CD4-positive, alpha-beta T cell treated with Interleukin-17A for 4 hours (primary cell): ENCODE measurements at places on chromosomes 1 and 21.

DNA sequence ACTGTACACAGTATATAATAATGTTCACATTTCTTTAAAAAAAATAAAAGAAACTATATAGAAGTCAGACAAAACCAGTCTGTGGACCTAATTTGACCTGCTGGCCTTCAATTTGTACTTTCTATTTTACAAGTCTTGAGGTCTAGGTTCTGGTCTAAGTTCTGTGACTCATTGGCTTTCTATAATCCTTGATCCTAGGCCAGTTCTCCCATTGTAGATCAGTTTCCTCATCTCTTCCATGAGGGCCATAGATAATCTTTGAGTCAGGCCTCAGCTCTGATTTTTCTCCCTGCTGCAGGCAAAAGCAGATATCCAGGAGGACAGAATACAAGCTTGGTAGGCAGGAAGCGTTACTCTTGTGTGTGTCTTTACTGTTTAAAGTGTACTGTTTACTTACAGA is 603.7 kb upstream of the CAMK1G start:
- DNase-seq, result no peak

- DNase-seq, result peak; percentile 3
Observed at GRCh38 chr1:52296345-52296744, 69.7 kb downstream of the CC2D1B start.

DNA sequence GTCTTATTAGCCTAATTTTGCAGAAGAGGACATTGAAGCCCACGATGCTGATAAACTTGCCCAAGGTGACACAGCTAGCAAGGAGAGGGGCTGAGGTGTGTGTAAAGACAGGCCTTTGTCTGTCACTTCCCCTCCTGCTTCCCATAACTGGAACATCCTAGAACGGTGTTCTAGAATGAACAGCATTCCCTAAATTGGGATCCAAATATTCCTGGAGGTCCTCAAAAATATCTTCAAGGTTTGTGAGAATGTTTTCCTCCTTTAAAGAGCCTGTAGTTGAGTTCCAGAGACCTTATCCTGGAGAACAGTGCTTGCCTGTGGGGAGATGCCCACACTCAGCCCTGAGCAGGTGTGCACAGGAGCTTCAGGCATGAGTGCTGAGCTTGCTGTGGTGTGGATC is 41.5 kb upstream of the SAMD13 start:
- DNase-seq, result no peak

DNA sequence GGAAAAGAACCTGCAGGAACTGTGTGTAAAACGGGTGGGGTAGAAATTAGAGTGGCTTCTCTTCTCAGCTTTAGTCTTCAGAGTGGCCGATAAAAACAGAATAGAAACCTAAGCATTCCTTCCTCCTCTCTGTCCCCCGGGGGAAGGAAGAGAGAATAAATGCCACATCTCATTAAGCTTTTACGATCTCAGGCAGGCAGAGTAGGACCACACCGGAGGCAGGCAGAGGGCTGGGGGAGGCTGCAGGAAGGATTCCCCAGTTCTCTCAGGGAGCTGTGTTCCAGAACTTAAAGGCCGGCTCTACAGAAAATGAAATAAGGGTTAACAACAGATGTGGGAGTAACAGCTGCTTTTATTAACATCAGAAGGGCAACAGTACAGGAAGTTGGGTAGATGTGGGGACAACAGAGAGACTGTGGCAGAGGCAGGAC is 24.5 kb upstream of the MEF2D start:
- DNase-seq, result no peak

GRCh38 chr1:236495467-236496112 is 28.2 kb upstream of the LGALS8 start:
- DNase-seq, result no peak

- no peak for DNase-seq
Observed at GRCh38 chr1:190338829-190339228, 138.8 kb downstream of the BRINP3 start.

DNA sequence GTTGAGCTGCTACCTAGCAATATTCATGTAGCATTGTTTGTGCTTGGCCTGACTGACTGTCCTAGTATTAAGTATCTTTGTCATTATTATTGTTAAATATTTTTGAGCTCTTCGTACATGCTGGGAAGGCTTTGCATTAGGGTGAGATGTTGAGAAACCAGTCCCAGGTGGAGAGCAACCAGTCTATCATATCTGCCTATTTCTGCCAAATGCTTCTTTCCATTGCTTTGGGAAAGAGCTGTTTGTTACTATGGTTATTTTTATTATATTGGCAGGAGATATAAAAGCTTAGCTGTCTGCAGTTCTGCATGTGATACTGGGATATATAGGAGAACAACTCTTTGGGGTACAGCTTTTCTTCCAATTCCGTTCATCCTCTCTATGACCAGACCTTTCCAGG is 85.1 kb downstream of the CLDN17 start:
- no peak for DNase-seq

DNA sequence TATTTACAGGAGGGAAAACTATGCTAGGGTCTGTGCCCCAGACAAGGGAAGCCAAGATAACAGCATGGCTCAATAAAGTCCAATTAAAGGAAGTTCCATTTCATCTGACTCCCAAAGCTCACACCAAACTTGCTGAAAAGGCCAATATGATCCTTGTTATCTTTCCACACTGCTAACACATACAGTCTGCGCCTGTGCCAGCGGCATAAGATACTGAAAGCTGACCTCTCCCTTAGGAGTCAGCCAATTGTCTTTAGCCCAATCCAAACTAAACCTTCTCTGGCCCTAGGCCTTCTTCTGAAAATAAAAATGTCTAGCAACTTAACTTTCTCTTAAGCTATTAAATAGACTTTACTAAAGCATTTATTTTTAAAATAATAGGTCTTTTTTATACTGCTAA is 179.0 kb upstream of the PLD5 start:
- no peak for DNase-seq

GRCh38 chr21:14482165-14482564 is 64.0 kb downstream of the SAMSN1 start:
- DNase-seq, result peak; percentile 38

- no peak for DNase-seq
Observed at GRCh38 chr1:94553323-94553730, 11.8 kb upstream of the F3 start.
